Spleen (tissue), 13 donors: ENCODE measurements at places on chromosomes 5 and 9.

DNA sequence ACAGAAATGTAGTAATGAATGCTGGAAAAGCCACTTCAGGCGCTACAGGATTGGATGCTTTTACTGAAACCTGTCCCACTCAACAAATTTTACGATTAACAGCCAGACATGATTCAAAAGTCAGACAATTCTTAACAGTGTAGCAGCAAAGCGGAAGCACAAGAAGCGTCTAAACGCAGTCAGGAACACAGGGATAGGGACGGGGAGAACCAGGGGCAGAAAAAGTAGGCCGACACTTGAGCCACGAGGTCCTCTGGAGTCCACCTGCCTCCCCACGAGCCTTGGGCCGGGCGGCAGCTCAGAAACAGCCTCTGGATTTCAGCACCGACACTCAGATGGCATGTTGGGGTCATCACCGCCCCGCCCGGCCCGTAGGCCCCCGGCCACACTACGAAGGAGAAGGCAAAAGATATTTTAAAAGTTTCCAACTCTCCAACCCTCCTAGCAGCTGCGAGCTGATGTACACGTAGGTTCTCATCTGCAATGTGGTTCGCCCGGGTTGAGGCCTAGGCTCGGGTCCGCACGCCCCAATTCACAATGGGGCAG is 615 bp downstream of the RACK1 start:
- no peak for DNase-seq

DNA sequence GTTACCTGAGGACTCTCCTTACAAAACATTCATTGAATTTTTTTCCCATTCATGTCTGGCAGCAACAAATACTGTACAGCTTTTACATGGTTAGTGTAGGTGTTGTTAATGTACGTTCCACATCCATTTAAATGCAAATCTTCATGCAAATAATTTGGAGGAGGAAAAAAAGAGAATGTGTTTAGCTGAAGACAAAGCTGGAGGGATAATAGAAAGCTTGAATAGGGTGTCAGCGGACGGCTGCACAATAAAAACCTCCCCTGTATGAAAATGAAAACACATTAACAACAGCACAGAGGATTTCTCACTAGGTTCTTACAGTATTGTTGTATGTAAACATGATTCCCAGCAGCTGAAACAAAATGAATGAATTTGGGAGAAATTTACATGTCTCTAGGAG is 231.5 kb downstream of the ZNF608 start:
- no peak for DNase-seq

DNA sequence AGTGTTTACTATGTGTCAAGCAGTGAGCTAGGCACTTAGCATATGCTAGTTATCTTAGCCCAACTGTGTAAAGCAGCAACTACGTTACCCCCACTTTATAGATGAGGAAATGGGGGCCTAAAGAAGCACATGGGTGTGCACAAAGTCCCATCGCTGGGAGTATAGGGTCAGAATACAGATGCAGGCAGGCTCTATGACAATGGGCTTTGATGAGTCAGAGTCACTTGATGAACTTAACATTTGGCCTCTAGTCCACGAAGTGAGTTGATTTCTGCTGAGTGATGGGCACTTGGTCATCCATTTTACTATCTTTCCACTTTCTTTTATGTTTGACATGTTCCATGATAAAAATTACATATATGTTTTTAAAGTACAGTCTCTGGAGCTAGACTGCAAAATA is 204.3 kb downstream of the TRIM32 start:
- DNase-seq, result no peak

DNA sequence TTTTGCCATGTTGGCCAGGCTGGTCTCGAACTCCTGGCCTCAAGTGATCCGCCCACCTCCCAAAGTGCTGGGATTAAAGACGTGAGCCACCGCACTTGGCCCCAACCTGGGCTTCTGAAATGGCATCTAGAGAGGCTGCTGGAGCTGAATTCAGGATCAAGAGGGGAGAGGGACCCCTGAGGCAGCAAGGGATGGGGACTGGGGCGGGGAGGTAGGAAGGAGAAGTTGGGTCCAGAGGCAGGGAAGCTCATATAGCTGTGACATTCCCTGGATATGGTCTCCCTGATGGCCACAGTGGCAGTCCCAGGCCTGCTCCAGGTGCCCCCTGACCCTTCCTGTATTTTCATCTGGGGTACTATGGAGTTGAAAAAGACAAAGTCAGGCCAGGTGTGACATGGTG is 12.1 kb downstream of the REEP2 start:
- no peak for DNase-seq

- DNase-seq, result no peak
Observed at GRCh38 chr9:96874947-96875460, 20.7 kb upstream of the ZNF782 start.

DNA sequence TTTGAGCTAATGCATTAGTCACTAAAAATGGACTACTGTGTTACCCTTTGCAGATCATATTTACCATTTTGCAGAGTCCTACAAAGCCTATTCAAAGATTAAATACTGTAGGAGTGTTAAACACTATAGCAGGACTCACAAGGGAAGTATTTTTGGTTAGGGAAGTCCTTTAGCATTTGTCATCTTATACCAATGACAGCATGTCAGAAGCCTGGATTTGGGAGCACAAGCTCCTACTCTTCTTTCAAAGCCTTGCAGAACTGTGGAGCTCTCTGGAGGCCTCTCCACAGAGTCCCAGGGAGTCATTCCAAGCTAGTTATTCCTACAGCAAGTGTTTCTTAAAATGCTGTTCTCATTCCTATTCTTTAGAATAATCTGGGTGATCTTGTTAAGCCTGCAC is 288.8 kb downstream of the PIK3R1 start:
- DNase-seq, result no peak
